Motor neuron (in vitro differentiated cells): ENCODE measurements at places on chromosomes 6 and 20. TPM values are rescaled to one million over a fixed set of nuclear protein-coding genes. Genes with fewer than 3 reads are reported as not detected.

Gene TMEM151B
- 13.5 and 15.0 TPM in 2 replicates for total RNA-seq

Gene GPLD1
- total RNA-seq = 1.7 and 1.9 TPM in 2 replicates

Gene DNMT3B
- total RNA-seq = 14.2 and 17.0 TPM in 2 replicates

Gene SPTLC3
- 0.04 and 0.91 TPM in 2 replicates for total RNA-seq

Gene CST2
- not detected in 2 replicates for total RNA-seq

Gene FRMD1
- total RNA-seq = 0.13 and 0.14 TPM in 2 replicates

Gene WFDC2
- 1.9 and 3.2 TPM in 2 replicates for total RNA-seq

Gene GSTA2
- not detected in 2 replicates for total RNA-seq

Gene ESF1
- 26.8 and 28.5 TPM in 2 replicates for total RNA-seq

Gene ZNF334
- 4.0 and 5.2 TPM in 2 replicates for total RNA-seq

Gene LCA5
- total RNA-seq = 3.8 and 5.0 TPM in 2 replicates

Gene ADTRP
- total RNA-seq = 0.45 and 1.6 TPM in 2 replicates

Gene TUBB1
- total RNA-seq = 0.57 and 1.0 TPM in 2 replicates

Gene PAK5
- 9.6 and 21.5 TPM in 2 replicates for total RNA-seq

Gene SLC32A1
- 0.96 TPM in 1 of 2 replicates, not detected in the other for total RNA-seq

Gene SNHG17
- total RNA-seq = 24.0 and 28.1 TPM in 2 replicates

Gene ZKSCAN4
- total RNA-seq = 7.7 and 7.8 TPM in 2 replicates

Gene AKAP12
- total RNA-seq = 281 and 473 TPM in 2 replicates

Gene SLPI
- not detected in 2 replicates for total RNA-seq

Gene GSTA1
- total RNA-seq = 0.38 TPM in 1 of 2 replicates, not detected in the other

Gene GINS1
- total RNA-seq = 3.9 and 4.0 TPM in 2 replicates

Gene WDR46
- total RNA-seq = 47.9 and 51.0 TPM in 2 replicates

Gene FAM217A
- 0.96 and 2.2 TPM in 2 replicates for total RNA-seq

Gene RSPO4
- total RNA-seq = 0.28 and 0.30 TPM in 2 replicates

Gene SLC17A9
- 17.2 and 17.4 TPM in 2 replicates for total RNA-seq

Gene TCP11
- total RNA-seq = not detected in 2 replicates
